Stimulated activated CD8-positive, alpha-beta memory T cell treated with anti-CD3 and anti-CD28 coated beads, Interleukin-7, amount 100 ng/mL, for 1 hour (primary cell): ENCODE measurements at places on chromosomes 4 and X.
A peak's percentile ranks its signal among the peaks of the same experiment; 100 is the strongest.

GRCh38 chrX:1794586-1794985 is 179.7 kb downstream of the ASMT start:
- no peak for DNase-seq

GRCh38 chr4:127370604-127371003 is 262.2 kb upstream of the INTU start:
- no peak for DNase-seq

DNA sequence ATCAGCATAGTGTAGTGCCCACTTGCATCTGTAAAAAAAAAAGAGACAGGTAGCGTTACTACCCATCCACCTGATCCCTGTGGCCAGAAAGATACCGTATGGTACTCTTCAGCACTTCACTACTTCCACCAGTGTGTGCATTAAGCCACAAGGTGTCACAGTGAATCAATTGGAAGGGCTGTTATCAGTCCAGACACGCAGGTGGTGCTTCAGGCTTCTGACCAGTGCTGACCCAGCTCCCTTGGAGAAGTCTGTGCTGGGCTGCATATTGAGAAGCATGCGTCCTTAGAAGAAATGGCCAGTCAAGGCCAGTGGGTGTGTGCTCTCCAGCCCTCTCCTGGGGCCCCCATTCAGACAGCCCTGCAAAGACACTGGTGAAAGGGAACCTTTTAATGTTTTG is 10.6 kb downstream of the LDB2 start:
- DNase-seq, result no peak

- DNase-seq, result no peak
Observed at GRCh38 chrX:149711545-149712236, at the start of gene MAGEA11. TSS of gene MAGEA11 (plus strand) at chrX:149712060. CDS start at chrX:149713160, 1,100 bp downstream.

DNA sequence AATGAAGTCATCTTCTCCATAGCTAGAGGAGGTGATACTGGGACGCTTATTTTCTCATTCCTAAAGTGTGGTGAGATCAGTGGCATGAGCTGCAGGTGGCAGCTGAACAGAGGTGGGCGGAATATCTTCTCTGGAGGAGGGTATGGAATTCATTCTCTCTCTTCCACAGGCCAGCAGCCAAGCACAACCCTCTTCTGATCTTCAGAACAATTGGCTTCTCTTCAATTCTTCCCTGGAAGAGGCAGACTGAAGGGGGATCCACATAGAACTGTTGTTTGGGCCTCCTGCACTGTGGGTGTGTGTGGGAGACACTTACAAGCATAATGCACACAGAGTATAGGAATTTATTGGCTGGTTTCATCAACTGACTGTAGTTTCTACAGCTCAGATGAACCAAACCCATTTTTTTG is 180.4 kb upstream of the RASGEF1B start:
- DNase-seq, result no peak

GRCh38 chrX:13570261-13570605 is 832 bp downstream of the EGFL6 start:
- no peak for DNase-seq

GRCh38 chr4:79181190-79181589 is 144.7 kb downstream of the NAA11 start:
- no peak for DNase-seq

GRCh38 chr4:134215620-134216344 is 14.2 kb upstream of the PABPC4L start:
- no peak for DNase-seq

DNA sequence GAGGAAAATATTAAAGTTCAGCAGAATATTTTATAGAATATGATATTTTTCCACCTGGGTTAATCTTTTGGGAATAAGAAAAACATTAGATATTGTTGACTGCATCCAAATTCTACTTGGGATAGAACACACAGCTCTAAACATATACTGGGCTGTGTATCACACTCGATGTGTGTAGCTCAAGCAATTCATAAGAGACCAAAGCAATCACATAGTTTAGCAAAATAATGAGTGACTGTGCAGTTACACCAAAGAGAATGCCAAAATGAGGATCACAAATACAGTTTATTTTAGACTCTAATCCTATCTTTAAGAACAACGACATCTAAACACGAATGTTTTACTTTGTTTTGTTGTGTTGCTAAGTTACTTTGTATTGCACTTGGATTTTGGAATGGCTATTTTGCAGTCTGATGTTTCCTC is 101.2 kb downstream of the CBR4 start:
- DNase-seq, result no peak

DNA sequence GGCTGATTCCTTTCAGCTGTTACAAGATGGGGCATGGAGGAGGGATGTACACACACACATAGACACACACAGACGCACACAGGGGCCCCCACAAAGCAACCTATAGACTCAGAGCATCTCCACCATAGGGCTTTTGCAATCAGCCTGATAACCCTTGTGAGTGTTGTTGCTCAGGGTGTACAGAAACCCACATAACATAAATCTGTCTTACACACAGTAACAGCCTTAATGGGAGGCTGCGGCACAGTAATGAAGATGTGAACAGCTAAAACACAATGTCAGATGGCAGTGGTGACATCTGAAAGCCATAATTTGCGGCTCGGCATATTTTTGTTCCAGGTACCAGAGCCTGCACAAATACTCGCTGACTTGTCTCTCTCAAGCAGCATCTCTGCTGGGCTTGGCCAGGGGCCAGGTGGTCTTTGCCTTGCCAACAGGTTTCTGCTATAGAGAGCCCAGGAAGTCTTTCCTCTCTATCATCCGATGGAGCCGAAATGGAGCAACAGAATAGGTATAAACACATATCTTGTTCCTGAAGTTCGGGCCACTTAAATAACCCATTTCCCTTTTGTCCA is 357.2 kb upstream of the GATB start:
- DNase-seq, result no peak

- DNase-seq, result no peak
Observed at GRCh38 chrX:16839852-16840460, 30.2 kb downstream of the RBBP7 start.

DNA sequence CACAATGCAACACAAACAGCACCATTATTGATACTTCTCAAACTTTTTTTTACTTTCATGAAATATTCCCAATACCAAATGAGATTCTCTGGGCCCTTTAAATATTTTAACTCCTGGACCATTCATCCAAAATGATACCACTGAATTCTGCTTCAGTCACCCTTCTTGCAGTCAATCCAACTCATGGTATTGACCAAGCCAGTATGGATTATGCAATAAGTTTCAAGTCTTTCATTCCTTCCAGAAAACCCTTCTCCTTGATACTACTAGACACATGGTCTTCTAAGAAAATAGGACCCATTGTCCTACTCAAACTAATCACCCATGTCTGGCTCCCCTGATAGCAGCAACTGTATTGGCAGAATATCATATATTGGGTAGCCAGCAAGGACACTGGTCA is 23.0 kb downstream of the ZNF721 start:
- no peak for DNase-seq

GRCh38 chrX:68723491-68724155 is 76.2 kb downstream of the STARD8 start:
- DNase-seq, result no peak

- DNase-seq, result no peak
Observed at GRCh38 chr4:102402223-102402622, 56.9 kb upstream of the SLC39A8 start.

GRCh38 chrX:1486749-1487361 is 34.1 kb upstream of the ASMTL start:
- no peak for DNase-seq

- no peak for DNase-seq
Observed at GRCh38 chr4:138561276-138561880, 319.2 kb upstream of the SLC7A11 start.

GRCh38 chr4:70713453-70714078 is 8.2 kb upstream of the RUFY3 start:
- no peak for DNase-seq

DNA sequence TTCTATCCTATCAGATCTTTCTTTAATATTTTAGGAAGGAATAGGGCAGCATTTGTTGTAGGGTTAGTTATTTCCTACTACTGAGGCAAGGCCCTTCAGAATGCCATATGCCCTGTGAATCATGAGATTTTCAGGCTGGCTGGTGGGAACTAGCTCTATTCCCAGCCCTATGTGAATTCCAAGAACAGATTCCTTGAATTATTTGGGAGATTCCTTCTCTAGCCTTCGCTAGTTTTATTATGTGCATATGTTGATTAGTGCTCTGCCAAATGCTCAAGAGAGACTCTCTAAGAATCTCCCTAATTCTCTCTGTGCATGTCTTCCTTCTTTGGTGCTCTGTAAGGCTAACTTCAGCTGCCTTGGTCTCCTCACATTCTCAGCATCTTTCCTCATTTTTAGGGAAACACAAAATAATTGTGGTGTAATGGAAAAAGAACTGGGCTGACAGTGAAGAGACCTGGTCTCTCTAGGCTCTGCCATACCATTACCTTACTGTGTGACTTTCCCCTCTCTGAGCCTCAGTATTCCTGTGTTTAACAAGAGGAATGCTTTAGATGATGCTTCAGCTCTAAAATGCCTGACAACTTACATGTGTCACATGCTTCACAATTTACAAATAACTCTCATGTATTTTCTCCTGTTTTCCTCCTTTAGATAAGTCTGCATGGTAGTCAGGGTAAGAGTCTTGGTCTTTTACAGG is 79.7 kb downstream of the VMA21 start:
- DNase-seq, result no peak

- no peak for DNase-seq
Observed at GRCh38 chr4:157754410-157754809, 418.4 kb downstream of the GASK1B start.

DNA sequence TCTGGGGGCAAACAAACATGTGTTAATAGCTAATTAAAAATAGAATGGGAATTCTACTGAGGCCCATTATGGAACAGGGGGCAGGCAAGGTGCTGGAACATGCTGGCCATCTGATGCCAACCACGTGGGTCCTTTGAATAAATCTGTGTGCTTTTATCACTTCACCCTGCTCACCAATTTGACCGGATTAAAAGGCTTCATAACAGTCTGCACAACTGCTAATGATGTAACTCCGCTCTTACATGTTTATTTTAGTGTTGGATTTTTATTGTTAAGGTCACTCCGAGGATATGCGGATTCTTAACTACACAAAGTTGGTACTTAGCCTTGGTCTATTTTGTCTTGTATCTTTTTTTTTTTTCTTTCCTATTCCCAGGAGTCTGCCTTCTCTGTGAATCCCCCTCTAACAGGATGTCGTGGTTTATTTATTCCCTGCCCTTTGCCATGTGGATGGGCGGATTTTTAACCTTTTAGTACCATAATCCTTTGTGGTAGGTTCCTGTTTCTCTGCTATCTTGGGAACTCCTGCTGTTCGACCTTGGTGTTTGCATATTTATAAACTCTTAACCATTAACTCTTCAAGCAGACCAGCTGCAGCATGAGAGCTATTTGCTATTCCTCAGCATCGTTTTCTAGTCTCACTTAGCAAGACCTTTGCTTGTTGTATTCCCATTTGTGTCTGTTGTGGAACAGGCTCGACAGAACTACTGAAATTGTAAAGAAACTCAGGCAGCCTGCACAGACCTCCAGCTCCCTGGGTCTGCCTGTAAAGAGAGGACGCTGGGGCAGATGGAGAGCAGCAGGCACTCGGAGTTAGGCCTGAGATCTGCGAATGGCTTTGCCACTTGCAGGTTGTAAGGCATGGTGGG is 38.0 kb downstream of the TRIM2 start:
- no peak for DNase-seq

DNA sequence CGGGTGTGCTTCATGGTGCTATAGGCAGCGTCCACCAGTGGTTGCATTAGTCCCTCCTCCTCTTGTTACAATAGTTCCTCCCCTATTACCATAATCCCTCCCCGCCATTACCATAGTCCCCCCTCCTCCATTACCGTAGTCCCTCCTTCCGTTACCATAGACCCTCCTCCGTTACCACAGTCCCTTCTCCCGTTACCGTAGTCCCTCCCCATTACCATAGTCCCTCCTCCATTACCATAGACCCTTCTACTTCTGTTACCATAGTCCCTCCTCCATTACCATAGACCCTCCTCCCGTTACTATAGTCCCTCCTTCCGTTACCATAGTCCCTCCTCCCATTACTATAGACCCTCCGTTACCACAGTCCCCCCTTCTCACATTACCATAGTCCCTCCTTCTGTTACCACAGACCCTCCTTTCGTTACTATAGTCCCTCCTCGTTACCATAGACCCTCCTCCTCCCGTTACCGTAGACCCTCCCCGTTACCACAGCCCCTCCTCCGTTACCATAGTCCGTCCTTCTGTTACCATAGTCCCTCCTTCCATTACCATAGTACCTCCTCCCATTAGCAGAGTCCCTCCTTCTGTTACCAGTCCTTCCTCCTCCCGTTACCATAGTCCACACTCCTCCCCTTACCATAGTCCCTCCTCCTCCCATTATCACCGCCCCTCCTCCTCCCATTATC is 129.6 kb downstream of the DHRSX start:
- no peak for DNase-seq

- no peak for DNase-seq
Observed at GRCh38 chrX:70446380-70447350, 2.0 kb downstream of the DLG3 start.

- DNase-seq, result no peak
Observed at GRCh38 chrX:149829751-149830191, 48.0 kb downstream of the MAGEA9 start.

DNA sequence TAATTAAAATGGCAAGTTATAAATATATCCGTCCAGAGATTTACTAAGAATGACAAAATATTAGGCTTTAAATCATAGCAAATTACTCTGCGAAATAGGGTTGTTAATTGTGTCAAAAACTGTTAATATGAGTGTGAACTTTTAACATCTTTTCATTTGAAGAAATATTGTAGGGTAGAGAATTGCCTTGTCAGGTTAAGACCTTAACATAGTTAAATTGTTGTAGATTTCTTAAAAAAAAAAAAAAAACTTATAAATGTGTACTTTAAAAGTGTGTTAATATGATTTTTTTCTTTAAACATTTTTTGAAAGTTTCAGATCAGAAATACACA is 107.7 kb upstream of the TLR2 start:
- DNase-seq, result no peak

- DNase-seq, result no peak
Observed at GRCh38 chrX:44876086-44876485, 3.1 kb downstream of the KDM6A start.

- peak; percentile 58 for DNase-seq
Observed at GRCh38 chrX:109536439-109537323, at the start of gene NXT2. TSS of gene NXT2 (plus strand) at chrX:109536844. CDS start at chrX:109537007, 163 bp downstream.

DNA sequence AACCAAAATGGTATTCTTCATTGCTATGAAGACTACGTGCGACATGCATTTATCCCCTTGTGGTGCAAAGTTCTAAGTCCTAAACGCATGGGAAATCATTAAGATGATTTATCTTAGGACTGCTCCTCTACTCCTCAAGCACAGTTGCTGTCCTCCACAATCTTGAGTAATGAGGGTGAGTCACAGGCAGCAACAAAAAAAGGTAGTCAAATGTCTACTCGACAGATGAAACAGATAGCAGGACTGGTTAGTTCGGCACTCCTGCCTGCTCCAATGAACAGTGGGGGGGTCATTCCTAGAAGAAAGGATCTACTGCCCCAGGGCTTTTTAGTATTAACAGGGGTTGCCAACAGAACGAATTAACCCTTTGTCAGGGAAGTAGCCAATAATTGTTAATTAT is 233.7 kb upstream of the FGF13 start:
- no peak for DNase-seq

- DNase-seq, result no peak
Observed at GRCh38 chrX:13123857-13124345, 79.5 kb upstream of the FAM9C start.
